ENCODE measurements at places on chromosomes 3 and 15. TPM values are rescaled to one million over a fixed set of nuclear protein-coding genes. Genes with fewer than 3 reads are reported as not detected.

The GRM2 gene
- total RNA-seq = 0.31 TPM

The ROBO2 gene
- 7.2 TPM for total RNA-seq

The REC114 gene
- not detected for total RNA-seq

The ITIH3 gene
- 0.84 TPM for total RNA-seq

The SLC35G2 gene
- total RNA-seq = 2.7 TPM

The INSYN1 gene
- 5.7 TPM for total RNA-seq

The ILDR1 gene
- 0.22 TPM for total RNA-seq

The KCNAB1 gene
- total RNA-seq = 4.3 TPM

The MCTP2 gene
- 0.98 TPM for total RNA-seq

The SEMA5B gene
- total RNA-seq = 17.7 TPM

The LRRN1 gene
- total RNA-seq = 26.6 TPM

The SLC28A1 gene
- total RNA-seq = 0.35 TPM

The SEC62 gene
- 53.7 TPM for total RNA-seq

The PYGO1 gene
- 15.6 TPM for total RNA-seq

Data from muscle of leg (tissue), 16 donors.